GM04503 (cell line): ENCODE measurements at places on chromosomes 4 and X.

DNA sequence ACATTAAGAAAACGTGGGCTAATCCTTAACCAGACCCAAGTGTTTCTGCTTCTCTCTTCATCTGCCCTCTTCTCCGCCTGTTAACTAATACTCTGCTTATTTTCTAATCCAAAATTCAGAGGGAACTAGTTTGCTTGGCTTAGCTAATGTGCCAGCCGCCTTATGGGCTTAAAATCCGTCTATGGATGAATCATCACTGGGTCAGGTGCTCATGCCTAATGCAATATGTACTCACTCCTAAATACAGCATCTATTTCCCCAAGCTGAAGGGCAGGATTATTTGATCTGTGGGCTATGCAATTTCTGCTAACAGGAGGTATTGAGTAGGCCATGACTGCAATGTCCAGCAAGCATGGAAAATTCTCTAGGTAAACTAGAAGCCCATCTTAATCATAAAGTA lies 12.4 kb downstream of the DYNLT3 start:
- DNase-seq: no peak

- DNase-seq: no peak
Measured at GRCh38 chr4:79621061-79621460, 213.0 kb upstream of the GK2 start.

- no peak for DNase-seq
Measured at GRCh38 chr4:146214238-146214637, at the start of gene REELD1. Gene REELD1 (plus strand): TSS chr4:146214538. CDS start chr4:146216953, 2,415 bp downstream.

- DNase-seq: peak; percentile 65
Measured at GRCh38 chrX:12441381-12442128, 303.3 kb downstream of the FRMPD4 start.

DNA sequence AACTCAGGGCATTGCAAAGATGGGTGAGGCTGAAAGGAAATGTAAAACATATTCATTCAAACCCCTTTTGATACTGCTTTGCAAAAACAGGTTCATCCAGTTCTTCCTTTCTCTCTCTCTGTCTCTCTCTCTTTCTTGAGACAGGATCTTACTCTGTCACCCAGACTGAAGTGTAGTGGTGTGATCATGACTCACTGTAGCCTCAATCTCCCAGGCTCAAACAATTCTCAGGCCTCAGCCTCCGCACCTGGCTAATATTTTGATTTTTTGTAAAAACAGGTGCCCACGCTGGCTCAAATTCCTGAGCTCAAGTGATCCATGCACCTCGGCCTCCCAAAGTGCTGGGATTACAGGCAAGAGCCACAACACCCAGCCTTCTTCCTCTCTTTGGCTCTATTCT lies 15.6 kb upstream of the DCHS2 start:
- no peak for DNase-seq

DNA sequence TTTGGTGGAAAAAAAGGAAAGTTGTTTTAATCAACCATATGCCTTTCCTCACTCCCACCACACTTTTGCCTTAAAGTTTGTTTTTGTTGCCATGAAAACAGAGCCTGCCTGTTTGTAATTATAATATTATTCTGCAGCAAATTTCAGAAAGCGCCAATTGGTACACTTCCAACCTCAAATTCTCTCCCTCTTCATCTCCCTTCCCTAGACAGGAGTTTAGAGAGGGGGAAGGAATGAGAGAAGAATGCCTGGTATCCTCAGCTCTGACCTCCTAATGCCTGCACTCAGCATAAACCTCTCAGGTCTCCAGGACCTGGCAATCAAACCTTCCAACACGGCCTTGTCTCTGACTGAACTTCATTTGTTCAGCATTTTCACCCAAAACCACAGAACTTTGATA lies 138.4 kb upstream of the HCCS start:
- DNase-seq: peak; percentile 59

- DNase-seq: peak; percentile 57
Measured at GRCh38 chr4:7699031-7699430, 240.6 kb downstream of the AFAP1 start.

DNA sequence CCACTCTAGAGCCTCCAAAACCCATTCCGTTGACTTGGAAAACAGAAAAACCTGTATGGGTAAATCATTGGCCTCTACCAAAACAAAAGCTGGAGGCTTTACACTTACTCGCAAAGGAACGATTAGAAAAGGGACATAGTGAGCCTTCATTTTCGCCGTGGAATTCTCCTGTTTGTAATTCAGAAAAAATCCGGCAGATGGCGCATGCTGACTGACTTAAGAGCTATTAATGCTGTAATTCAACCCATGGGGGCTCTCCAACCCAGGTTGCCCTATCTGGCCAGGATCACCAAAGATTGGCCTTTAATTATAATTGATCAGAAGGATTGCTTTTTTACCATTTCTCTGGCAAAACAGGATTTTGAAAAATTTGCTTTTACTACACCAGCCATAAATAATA lies 60.8 kb downstream of the ZNF732 start:
- no peak for DNase-seq

- no peak for DNase-seq
Measured at GRCh38 chr4:151809716-151810115, 48.9 kb upstream of the GATB start.

- peak; percentile 27 for DNase-seq
Measured at GRCh38 chrX:16892504-16893362, 22.6 kb upstream of the RBBP7 start.

DNA sequence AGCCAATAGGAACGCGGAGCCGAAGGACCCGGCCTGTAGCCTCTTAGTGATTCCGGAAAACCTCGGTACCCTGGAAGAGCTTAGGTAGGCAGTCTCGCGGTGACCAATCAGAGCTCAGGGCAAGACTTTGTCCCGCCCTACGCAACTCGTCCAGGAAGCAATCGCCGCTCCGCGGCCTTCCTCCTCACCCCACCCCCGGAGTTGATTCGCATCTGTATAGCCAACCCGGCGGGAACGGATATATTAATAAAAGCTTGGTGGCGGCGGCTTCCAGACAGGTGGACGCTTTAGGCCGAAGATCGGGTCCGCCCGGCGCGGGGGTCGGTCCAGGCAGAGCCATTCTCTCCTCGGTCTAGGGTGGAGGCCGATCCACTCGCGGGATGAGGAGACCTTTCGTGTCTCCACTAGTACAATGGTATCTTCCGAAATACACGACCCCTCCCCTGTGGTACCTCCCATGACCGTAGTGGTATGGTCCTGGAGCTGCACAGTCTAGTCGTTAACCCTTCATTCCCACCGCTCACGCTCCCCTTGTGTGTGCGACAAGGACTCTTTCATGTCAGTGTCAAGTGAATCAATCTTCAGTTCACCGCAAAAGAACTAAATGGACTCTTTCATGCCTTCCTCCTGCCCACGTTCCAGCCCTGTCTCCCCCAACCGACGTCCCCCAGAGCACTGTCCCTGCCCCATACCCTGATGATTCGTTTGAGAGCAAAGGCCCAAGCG lies 24.2 kb upstream of the GLOD5 start:
- peak; percentile 82 for DNase-seq

GRCh38 chr4:154529728-154530519 lies 20.3 kb downstream of the PLRG1 start:
- DNase-seq: no peak

DNA sequence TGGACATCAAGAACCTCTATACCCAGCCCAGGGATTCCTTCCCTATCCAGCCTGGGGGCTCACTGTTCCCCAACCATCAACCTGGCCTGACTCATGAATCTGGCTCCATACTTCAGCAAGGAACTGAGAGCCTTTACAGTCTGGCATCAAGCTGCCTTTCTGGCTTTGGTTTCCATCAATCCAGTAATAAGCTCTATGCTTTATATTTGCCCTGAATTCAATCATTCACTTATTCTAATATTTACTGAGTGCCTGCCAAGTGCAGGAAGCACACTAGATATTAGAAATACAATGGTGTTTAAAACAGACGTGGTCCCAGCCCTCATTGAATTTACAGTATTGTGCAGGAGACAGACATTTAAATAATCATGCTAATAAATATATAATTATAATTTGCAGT lies 114.8 kb upstream of the PLAC1 start:
- no peak for DNase-seq

GRCh38 chr4:17058536-17058915 lies 160.1 kb upstream of the LDB2 start:
- DNase-seq: no peak

GRCh38 chr4:25919676-25920075 lies 5.7 kb downstream of the SMIM20 start:
- DNase-seq: no peak

DNA sequence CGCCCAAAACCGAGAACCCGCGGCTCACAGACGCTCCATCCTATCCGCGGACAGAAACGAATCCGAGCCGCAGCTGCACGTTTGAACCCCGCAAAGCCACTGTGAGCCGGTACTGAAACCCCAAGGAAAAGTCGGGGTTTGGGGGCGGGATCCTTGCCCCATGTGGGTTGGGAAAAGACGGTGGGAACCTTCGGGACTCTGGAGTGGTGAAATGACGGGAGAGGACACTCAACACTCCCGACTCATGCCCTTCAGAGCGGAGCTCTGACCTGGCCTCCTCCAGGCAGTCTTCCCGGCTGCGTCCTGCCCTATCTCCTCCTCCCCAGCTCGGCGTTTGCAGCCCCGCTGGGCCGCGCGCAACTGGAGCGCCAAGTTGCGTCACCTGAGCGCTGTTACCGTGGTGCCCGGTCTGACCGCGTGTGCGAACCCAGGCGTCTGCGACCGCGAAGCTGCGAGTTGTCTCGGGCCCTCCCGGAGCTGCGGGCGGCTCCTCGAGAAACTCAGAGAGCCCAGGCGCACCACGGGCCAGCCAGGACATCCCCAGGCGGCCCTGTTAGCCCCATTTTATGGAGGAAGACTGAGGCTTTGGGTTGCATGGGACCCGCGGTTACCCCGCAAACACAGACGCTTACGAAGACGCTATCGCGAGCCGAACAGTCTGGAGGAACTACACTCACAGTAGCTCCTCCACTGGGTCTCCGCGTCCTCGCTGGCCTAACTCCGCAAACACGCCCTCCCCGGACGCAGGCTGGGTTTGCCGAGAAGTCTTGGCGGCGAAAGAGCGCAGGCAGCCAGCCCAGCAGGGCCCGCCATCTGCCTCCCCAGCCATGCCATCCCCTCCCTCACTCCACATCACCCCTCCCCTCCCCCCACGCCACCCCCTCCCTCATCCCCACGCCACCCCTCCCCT lies 20.3 kb upstream of the HMX1 start:
- no peak for DNase-seq

GRCh38 chrX:21989384-21989783 lies 42.7 kb upstream of the PHEX start:
- DNase-seq: no peak

DNA sequence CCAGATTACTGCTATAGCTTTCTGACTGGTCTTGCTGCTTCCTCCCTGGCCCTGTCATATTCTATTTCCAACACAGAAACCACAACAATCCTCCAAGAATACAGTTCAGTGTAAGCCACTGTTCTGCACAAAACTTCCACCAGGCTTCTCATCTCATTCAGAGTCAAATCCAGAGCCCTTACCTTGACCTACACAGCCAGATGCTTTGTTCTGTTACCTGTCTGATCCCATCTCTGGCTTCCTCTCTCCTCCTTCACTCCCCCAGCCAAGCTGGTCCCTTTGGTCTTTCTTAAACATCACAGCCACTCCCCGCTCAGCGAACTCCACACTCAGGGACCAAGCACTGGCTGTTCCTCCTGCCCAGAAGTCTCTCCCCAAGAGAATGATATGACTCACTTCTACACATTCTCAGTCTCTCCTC lies 84.8 kb upstream of the BMP2K start:
- DNase-seq: no peak

DNA sequence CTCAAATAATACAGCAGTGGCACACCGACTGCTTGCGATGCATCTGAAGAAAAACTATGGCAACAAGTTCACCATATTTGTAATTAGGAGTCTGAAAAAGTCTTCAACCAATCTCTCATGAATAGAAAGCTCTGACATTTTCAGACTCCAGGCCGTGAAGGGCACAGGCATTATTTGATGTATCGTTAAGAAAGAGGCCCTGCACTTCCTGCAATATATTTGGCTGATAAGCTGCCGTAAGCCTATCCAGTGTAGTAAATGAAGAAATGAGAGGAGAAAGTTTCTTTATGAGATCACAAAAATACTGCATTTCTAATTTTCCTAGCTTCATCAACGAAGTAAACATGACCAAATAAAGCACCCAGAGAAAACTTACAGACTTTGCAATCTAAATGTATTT lies 613.8 kb upstream of the TECRL start:
- DNase-seq: no peak

DNA sequence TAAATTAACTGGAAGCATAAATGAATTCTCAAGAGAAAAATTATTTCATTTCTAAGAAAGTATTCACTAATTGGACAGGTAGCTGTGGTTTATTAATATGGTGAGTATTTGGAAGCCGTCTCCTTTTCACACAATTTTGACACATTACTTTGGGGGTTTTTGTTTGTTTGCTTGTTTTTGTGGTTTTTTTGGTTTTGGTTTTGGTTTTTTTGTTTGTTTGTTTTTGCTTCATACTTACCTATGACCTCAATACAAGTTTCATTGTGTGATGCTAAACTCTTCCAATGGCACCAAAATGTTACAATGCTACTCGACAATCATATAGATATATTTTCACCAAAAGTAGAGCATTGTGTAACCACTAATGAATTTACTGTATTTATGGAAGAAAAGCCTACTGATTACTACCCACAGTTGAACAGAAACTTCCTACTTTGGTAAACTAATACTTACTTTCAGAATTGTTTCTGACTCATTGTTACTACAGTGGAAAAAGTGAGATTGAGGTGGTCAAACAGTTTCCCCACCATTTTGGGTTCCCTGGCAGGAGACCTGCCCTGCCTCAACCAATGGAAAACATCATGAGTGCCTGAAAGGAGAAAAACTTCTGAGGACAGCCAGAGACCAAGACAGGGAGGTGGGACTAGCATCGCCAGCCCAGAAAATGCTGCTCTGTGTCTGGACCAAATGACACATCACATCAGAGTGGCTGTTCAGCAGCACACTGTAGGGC lies 443.1 kb downstream of the HNRNPD start:
- no peak for DNase-seq

DNA sequence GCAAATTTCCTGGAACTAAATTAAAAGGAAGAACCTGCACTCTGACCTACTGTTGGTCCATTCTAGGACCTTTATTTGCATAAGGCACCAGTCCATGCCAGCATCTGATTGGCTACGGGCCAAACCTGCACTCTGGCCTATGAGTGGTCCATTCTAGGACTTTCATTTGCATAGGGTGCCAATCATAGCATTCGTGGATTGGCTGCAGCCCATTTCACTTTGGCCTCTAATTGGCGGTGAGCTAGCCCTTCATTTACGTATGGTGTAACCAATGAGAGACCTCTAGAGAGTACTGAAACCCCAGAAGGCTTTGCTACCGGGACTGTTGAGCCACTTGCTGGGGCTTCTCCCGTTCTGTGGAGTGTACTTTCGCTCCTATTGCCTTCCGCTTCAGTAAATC lies 6.1 kb upstream of the RNF175 start:
- DNase-seq: no peak
